ENCODE measurements at places on chromosomes 1 and 21.

DNA sequence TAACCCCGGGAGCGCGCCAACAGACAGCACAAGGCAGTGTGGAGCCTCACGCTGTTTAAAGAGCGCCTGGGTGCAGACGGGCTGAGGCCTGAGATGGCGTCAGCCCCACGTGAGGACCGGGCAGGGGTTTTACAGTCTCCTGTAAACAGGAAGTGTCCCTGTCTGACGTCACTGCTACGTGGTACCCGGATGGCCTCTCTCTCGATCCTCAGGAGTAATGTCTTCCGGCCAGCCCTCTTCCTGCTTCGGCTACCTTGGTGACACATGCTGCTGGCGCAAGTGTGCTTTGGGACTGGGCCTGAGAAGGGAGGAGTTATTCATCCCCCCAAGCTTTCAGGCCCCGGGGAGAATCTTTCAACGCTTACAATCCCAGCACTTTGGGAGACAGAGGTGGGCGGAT lies 41.2 kb downstream of the CNST start:
- DNase-seq = no peak

DNA sequence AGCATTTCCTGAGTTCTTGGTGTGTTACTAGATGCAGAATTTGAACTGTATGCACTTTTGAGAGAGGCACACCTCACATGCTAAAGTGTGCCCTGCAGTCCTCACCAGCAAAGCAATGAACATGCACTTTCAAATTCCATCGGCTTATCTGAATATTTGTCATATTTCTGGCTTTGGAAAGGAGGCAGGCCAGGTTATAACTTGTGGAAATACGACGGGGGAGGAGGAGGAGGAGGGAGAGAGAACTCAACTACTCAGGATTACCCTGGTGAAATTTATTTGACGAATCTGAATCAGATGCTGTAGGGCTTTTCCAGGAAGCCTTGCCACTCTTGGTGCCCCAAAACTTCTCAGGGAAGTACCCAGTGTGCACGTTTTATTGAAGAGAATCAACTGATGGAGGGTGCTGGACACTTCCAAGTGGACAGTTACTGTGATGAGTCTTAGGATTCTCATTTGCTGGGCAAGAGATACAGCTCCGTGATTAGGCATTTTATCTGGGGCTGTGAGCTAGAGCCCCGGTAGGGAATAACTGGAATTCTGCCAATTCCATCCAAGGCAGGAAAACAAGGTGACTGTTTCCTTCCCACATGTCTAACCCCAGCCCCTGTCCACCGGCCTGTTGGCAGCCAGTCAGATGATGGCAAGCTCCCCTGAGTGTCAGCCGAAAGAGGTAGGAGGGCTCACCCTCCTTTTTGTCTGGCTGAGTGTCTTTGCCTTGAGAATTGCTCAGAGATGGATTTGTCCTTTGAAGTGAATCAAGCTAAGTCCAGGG lies 3.8 kb downstream of the PDPN start:
- no peak for DNase-seq

GRCh38 chr1:118937413-118938072 lies 50.6 kb downstream of the TBX15 start:
- DNase-seq = no peak

DNA sequence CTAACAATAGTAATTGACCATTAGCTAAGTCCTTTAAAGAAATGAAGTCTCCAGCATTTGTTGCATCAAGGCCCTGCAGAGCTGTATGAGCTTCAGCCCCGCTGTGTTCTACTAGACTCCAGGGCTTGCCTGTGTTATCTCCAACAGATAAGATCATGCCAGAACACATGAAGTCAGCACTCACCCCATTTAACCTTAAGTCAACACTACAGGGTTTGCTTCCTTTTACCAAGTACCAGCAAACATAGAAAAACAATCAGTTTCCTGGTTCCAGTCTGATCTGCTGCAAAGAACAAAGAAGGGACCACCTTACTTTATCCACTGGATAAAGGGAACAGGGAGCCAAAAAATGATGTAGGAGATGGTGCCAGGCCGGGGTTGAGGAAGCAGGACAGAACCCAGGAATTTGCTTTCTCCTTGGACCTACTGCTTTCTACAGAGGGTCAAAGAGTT lies 41.3 kb upstream of the ENAH start:
- no peak for DNase-seq

- DNase-seq = no peak
Observed at GRCh38 chr1:238196516-238196915, 305.8 kb upstream of the ZP4 start.

DNA sequence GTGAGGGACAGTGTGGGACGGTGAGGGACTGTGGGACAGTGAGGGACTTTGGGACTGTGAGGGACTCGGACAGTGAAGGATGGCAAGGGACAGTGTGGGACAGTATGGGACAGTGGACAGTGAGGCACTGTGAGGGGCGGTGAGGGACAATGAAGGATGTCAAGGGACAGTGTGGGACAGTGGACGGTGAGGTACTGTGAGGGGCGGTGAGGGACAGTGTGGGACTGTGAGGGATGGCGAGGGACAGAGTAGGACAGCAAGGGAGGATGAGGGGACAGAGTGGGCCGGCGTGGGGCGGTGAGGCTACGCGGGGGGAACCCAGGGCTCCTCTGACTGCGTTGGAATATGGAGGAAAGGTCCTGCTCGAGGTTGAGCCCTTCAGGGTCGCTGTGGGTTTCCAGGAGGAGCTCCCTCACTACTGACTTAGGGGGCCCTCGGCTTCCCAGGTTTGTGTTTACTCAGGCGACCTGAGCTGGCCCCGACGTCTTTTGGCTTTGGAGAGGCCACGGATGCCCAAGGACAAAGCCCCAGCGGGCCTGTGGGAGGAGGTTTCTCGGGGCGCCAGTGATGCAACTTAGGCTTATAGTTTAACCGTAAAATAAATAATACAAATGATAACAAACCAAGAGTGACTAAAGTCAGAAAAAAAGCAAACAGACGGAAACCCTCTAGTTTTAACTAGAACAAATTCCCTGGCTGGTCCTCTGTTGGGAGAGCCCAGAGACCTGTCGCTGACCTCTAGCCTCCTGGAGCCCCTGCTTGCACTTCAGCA lies 1.1 kb upstream of the ERRFI1 start:
- DNase-seq = no peak

Data from cortex of kidney (tissue), 1 donor.